ENCODE measurements at places on chromosomes 11 and 22.
A peak's percentile ranks its signal among the peaks of the same experiment; 100 is the strongest.

DNA sequence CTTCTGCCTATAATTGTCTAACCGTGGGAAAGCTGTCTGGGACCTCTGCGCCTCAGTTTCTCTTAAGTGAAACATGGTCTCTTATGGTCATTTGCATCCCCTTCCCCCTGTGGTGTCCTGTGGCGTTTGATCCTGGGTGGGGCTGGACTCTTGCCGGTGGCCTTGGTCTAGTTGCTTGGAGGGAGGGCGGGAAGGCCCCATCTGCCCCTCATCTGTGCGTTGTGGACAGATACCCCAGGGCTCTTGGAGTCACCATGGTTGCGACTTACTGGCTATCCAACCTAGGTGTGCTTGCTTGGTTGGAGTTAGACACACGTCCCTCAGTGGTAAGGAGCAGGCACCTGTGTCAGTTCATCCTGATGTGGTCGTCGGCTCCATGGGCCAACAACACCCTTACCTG is 15.2 kb downstream of the SHANK3 start:
- DNase-seq, result no peak

- DNase-seq, result peak; percentile 75
These were observed 98.2 kb downstream of the LDLRAD3 start for GRCh38 chr11:36041988-36042611.

DNA sequence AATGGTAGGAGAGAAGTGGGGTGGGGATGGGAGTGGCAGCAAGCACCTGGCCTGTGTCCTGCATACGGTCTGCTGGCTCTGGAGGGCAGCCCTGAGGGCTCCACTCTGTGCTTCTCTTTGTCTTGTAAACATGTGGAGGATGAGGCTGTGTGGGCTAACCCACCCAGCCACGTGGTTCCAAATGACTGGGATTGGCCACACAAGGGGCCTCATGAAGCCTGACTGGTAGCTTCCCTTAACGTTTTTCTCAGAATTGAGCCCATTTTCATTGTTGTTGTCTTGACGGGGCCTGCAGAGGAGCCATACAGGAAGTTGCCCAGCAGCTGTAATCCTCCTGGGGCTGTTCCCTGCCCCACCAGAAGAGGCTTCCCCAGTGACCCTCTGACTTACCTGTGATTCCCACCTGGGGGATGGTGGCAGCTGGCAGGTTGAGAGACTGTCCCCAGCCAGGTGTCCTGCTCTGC is 18.0 kb downstream of the DERL3 start:
- no peak for DNase-seq

DNA sequence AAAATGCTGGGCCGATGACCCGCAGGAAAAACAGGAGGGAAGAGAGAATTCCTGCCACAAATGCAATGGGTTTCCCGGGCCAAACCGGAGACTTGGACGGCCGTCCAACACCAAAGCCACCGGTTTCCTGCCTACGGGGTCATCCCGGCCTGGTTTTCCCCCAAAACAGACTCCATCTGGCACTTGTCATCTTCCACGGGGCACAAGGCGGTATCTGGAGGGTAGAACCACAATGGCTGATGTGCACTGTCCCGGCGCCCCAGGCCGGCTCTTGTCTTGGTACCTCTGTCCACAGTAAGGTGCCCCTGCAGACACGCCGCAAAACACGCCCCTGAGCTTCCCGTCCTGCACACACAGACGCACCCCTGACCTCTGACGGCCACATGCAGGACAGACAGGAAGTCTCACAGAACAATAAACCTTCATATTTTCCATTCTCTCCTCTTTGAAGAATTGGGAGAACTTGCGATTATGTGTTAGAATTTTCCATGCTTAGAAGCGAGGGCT is 20.1 kb downstream of the CELSR1 start:
- DNase-seq, result no peak

DNA sequence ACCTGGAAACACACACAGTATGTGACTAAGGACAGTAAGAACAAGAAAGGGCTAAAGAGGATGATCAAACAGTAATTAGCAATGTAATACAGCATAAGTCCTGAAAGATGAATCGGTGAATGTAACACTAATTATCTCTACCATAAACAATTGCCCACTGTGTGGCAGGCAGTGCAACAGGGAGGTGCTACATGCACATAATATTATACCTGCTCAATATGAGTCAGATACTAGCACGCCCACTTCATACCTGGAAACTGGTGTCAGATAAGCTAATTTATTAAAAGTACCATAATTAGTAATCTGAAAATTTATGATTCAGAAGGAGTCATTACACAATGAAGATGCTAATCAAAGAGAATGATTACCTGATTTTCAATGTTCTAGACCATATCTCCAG is 14.9 kb downstream of the CASP12 start:
- no peak for DNase-seq

DNA sequence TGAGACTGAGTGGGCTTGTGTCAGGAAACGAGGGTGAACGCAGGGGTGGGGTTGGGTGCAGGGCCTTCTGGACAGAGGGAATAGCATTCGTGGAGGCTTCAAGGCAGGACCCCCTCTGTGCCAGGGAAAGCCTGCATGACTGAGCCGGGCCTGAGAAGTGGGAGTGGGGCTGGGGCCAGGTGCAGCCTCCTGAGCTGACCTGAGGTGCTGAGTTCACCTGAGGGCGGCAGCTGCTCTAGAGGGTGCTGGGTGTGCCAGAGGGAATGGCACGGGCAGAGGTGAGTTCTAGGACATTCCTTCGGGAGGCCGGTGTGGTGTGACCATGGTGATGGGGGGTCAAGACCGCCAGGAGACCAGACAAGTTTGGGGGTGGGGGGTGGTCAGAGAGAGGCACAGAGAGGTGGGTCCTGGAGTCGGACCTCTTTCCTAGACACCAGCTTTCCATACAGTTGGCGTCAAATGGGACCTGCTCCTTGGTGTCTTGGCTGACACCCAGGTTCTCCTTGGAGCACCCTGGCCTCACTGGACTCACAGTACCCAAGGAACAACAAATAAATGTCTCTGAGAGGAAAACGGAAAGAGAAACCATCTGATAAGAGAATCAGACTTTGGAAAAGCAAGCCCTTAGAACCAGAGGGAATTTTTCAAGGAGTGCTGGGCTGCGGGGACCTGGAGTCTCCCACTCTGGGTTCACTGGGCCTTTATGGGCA is 7.7 kb downstream of the MPPED1 start:
- no peak for DNase-seq

GRCh38 chr11:66002648-66003225 is 434 bp downstream of the BANF1 start:
- DNase-seq, result peak; percentile 51

GRCh38 chr11:17298302-17298701 is 21.8 kb downstream of the NUCB2 start:
- DNase-seq, result no peak

- no peak for DNase-seq
These were observed 93.5 kb upstream of the ANO1 start for GRCh38 chr11:69984457-69985261.
